ENCODE measurements at places on chromosomes 12 and 14.

DNA sequence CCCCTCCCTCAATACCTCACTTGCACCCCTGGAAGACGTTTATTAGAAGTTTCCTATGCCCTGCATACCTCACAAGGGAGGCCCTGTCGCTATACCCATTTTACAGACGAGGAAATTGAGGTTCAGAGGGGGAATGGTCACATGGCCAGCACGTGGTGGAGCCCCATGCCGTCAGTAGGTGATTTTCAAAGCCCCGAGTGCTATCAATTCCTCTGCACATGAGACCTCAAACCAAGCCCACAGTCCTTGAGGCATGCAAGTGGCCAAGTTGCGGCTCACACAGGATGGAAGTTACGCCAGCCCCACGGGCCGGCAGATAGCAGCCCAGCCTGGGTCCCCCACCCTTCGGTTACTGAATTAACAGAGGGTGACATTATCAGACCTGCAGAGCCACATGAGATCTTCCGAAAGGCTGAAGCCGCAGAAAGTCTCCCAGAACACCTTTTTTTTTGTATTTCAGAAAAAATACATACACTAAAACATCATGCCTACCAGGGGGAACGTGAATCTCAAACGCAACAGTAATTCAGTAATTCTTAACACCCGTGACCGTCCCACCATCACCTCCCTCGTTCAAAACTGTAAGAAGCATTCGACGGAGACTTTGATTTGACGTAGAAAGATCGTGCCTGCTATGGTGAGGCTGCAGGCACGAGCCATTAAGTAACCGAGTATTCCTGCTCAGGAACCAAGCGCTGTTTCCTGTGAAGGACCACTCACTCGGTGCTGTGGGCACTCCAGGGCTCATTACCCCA lies 129.0 kb downstream of the RFLNA start:
- peak; percentile 9 for DNase-seq

GRCh38 chr14:57884175-57884574 lies 18.3 kb upstream of the SLC35F4 start:
- DNase-seq, result no peak

- DNase-seq, result no peak
Measured at GRCh38 chr12:112941528-112942335, 3.5 kb downstream of the OAS3 start.

DNA sequence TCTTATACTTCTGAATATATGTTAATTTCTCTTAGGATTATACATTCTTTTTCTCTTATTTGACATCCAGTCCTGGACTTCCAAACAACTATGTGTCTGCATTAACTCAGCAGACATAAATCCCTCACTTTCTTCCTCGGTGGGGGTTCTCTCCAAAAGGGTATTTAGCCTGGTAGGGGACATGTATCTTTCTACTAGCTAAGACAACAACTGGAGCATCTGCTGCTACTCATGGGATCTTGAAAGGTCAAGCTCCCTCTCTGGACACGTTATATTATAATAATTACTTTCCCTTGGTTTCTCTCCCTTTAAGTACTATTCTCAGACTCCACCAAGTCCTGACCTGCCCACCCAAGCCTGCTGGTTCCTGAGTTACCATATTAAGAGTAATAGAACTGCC lies 983.7 kb upstream of the FLRT2 start:
- no peak for DNase-seq

- no peak for DNase-seq
Measured at GRCh38 chr12:93091886-93092648, 163.0 kb upstream of the EEA1 start.

GRCh38 chr12:115260762-115261675 lies 577.0 kb upstream of the TBX3 start:
- DNase-seq, result no peak

DNA sequence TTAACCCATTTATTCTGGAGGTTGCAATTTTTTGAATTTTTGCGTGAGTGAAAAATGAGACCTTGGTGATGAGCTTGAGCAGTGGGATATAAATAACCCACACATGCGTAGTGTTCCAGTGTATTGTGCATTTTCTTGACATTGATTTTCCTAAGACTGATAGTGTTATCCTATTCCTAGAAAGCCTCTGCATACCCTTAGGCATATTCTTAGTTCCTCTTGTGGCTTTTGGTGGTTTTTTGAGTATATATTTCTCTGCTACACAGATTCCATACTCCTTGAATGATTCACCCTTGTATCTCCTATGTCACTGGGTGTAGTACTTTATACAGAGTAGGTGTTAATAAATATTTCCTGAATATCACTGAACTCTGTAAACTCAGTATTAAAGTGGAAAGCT lies 363.4 kb upstream of the PDE3A start:
- no peak for DNase-seq

DNA sequence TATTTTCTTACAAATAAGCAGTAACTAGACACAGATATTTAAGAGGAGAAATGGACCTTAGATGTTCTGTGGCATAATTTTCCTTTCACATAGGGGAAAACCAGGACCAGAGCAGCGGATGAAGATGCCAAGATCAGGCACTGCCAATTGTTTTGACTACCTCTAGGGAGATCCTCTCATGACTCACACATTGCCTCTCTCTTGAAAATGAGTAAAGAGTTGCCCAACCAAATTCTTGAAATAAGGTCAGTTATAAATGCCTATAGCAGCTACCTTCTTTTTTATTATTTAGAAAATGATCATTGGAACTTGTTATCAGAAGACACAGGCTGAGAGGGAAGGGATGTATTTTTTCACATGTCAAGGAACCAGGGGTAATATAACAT lies 263.4 kb upstream of the PLEKHG7 start:
- DNase-seq, result no peak

DNA sequence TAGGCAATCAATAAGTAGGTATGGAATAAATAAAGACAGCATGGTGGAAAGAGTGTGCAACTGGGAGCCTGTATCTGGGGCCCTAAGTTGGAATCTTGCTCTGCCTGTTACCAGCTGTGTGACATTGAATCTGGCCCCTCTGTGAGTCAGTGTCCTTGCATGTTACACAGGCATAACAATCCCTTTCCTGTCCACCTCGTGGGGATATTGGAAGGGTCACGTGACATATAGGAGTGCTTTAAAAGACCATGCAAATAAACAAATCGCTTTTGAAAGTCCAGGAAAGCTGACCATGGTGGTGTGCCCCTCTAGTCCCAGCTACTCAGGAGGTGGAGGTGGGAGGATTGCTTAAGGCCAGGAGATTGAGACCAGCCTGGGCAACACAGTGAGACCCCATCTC lies 51.1 kb upstream of the VRK1 start:
- DNase-seq, result no peak

DNA sequence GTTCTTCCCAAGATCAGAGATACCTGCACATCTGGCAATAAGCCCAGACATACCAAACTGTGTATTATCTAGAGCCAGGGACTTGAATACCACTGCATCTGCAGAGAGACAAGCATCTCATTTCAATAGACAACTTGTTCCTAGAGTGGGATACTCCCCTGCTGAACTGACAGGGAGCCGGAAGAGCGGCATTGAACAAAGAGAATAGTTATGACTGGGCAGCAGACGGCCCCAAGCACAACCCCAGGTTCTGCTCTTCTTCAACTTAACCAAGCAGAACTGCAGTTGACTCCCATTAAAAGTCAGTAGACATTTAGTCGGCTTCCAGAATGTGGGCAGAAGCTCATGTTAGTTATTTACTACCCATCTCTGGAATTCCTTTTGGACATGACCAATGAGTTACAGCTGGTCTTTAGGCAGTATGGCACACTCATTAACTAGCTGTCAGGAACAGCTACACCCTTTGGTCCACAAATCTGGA lies 112.9 kb downstream of the HMGA2 start:
- DNase-seq, result no peak

GRCh38 chr12:45907955-45908354 lies 82.4 kb downstream of the SCAF11 start:
- no peak for DNase-seq

DNA sequence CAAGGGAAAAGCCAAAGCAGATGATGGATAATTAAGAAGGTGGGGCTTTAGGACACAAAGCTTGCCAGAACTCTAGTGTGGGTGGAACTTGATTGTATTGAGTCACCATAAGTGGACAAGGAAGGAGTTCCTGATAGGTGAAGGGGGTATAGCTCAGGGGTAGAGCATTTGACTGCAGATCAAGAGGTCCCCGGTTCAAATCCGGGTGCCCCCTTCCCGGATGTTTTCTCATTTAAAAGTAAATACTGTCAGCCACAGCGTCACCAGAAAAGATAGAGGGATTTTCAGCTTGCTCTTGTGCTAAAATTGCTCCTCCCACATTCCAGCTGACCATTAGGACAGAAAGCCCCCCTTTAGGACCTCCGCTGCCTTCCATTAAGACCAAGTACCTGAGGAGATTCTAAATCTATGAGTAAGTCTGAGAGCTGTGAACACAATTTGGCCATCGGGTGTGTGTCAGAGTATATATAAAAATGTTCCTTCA lies 36.6 kb downstream of the DCAF4 start:
- no peak for DNase-seq

- no peak for DNase-seq
Measured at GRCh38 chr14:75258079-75258802, 20.4 kb upstream of the FOS start.

DNA sequence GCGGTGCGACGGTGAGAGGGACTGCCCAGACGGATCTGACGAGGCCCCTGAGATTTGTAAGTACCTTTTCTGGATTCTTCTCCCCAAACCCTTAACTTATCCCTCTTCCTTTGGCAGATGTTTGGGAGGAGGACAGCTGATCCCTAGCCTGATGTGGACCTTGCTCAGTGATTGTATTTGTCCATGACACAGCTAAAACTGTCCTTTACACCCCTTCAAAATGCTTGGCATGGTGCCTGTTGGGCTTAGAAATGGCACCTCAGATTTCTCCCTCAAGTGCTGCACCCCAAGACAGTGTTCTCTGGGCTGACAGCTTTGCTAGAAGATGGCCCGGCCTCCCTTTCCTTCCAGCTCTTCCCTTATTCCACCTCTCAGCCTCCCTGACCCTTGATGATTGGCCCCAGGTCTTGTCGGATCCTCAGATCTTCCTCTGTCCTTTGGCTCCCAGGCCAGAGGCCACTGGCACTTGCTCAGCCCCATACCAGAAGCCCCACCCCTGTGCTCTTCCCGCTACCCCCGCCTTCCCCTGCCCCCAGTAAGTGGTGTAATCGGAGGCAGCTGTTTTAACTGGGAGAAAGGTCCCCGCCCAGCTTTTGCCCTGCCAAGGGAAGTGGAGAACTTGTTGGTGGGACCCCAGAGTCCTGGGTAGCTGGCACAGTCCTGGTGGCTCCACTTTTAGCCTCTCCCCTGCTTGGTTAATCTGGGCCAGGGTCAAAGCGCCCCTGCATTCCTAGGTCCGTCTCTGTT lies 8.7 kb downstream of the LRP1-AS start:
- no peak for DNase-seq

GRCh38 chr14:49733836-49734235 lies 34.1 kb upstream of the KLHDC2 start:
- no peak for DNase-seq

GRCh38 chr14:77458249-77458950 lies 507 bp downstream of the AHSA1 start:
- peak; percentile 3 for DNase-seq

- no peak for DNase-seq
Measured at GRCh38 chr12:69497308-69498026, 27.3 kb downstream of the FRS2 start.

GRCh38 chr12:27709932-27710591 lies 570 bp upstream of the MRPS35 start:
- no peak for DNase-seq

GRCh38 chr14:72692696-72693095 lies 201.2 kb downstream of the DPF3 start:
- DNase-seq, result no peak

GRCh38 chr14:105281371-105282097 lies 19.3 kb downstream of the BRF1 start:
- no peak for DNase-seq

DNA sequence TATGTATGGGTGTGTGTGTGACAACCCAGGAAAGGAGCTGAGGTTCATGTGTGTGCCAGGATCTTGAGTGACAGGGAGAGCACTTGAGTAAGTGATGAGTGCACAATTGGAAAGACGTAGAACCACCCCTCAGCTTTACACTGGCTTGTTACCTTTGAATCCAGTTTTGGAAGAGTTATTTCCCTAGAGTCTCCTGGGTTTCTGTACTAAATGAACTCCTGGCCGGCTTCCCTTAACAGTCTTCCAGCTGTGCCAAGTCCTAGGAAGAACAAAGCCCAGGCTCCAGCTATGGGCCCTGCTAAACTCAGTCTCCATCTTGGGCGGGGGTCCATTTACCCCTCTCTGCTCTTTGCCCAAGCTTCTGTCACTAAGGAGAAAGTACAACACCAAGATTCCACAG lies 19.7 kb upstream of the NR1H4 start:
- DNase-seq, result no peak

Data from effector memory CD8-positive, alpha-beta T cell (primary cell).